ENCODE measurements at places on chromosomes 2 and 18.
A peak's percentile ranks its signal among the peaks of the same experiment; 100 is the strongest.

DNA sequence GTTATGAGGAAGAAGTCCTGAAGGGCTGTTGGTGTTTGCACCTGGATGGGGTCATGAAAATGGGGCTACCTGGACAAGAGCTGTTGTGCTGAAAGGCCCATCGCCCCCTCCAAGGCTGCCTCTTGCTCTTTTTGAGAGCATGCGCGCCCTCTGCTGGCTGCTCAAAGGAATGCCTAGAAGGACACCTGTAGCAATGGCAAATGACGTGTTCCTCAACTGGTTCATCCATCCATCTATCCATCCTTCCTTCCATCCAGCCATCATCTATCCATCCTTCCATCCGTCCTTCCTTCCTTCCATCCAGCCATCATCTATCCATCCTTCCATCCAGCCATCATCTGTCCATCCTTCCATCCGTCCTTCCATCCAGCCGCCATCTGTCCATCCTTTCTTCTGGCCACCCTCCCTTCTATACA is 17.2 kb upstream of the RPL31 start:
- H3K4me3 ChIP-seq, result no peak overlapping the region
- H3K27me3 ChIP-seq, result peaks cover 2% of the 10 kb centered on the region
- DNase-seq, result peak; percentile 82
- H3K4me1 ChIP-seq, result peaks cover 2% of the 10 kb centered on the region

GRCh38 chr2:240911641-240912265 is 5.6 kb downstream of the CROCC2 start:
- peaks cover 44% of the 10 kb centered on the region for H3K27me3 ChIP-seq
- H3K4me3 ChIP-seq, result no peak overlapping the region
- no peak for DNase-seq
- peaks cover 2% of the 10 kb centered on the region for H3K4me1 ChIP-seq
- H3K36me3 ChIP-seq, result no peaks in the 10 kb centered on the region

DNA sequence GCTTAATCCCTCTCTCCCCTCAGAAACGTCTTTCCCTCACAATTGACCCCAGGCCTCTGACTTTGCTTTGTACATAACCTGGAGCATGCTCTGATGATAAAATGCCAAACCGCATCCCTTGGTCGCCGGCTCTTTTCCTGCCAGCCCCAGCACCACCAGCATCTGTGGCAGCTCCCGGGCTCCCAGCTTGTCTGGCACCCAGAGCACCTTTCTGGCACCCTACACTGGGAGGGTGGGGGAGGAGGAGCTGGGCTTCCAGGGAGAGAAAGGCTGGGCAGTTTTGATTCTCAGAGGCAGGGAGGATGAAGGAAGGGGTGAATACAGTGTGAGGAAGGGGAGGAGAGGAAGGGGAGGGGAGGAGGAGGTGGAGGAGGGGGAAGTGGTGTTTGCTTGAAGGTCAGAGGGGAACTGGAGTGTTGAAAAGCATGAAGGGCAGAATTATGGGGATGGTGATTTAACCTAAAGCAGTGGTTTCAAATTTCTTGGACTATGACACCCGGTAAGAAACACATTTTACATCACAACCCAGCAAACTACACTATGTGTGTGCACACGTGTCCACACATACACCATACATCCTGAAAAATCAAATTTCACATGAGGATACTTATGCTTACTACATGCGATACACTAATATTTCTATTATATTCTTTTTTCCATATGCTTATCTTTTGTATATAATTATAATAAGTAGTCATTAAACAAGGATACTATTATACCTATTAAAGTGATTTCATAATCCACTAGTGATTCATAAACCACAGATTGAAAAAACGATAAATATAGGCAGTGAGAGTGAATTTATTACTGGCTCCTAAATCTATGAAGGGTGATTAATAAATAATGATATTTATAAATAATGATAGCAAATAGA is 30.0 kb upstream of the IGFBP2 start:
- H3K4me3 ChIP-seq, result no peak overlapping the region
- H3K27me3 ChIP-seq, result peaks cover 21% of the 10 kb centered on the region
- no peak for DNase-seq
- H3K36me3 ChIP-seq, result no peaks in the 10 kb centered on the region

DNA sequence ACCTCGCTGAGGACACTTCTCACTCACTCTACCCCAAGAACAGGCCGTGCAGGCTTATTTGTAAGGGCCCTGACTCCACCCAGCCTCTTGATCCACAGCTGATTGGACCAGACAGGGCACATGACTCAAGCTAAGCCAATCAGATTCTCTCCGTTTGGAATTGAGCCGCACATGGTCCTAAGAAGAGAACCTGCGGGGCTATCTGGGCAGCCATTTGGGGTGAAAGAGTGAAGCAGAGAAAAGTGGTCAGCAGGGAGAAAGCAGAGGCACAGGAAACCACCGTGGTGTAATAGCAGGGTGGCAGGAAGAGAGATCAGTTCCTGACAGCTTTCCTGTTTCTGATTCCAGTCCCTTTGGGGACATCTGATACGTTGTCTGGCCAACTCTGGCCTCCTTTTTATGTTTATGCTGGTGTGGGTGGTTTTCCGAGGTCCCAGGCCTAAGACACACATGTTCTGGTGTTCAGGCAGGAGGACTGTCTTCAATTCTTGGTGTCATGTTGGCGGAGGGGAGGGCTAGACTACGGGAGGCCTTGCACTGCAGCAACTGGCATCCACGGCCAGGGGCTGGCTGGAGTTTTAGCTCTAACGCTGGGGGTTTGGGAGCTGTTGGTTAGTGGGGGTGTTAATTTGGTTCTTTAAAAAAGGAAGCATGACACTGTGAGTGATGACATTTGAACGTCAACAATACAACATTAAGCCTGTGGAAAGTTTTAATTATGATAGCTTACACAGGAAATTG is 26.1 kb upstream of the SPTBN1 start:
- H3K4me1 ChIP-seq, result peaks cover 4% of the 10 kb centered on the region
- no peak overlapping the region for H3K4me3 ChIP-seq
- no peaks in the 10 kb centered on the region for H3K36me3 ChIP-seq
- no peak for DNase-seq

DNA sequence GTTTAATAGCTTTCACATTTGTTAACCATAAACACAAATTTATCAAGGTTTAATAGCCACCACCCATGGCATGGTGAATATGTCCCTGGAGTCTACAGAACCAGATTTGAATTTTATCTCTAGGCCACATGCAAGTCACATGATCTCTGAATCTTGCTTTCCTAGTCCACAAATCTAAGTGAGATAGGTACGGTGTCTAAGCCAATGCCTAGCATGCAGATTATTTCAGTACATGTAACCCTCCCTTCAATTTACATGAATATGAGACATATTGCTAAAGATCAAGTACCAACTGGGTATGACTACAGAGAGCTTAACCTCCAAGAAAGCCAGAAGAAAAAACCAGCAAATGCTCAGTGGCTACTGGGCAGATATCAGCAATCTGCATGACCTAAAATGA is 10.0 kb downstream of the ZNF24 start:
- DNase-seq, result no peak
- peaks cover 69% of the 10 kb centered on the region for H3K36me3 ChIP-seq
- H3K4me1 ChIP-seq, result peaks cover 33% of the 10 kb centered on the region
- H3K4me3 ChIP-seq, result no peak overlapping the region
- no peaks in the 10 kb centered on the region for H3K27me3 ChIP-seq
- H3K27ac ChIP-seq, result no peak overlapping the region

DNA sequence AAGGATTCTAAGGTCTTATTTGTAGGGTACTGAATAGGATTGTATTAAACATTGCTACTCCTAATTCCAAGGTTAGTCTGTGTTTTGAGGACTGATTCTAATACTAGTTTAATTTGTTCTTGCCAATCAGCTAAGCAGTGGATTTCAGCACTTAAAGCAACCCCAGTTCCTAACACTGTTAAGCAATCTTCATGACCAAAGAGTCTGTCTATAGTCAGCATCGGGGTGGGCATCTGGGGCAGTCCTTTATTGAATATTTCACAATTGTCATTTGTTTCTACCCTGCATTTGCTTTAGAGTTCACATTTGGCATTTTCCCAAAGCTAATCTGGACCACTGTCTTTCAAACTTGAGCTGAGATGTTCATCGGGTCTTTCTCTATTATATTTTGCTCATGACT is 248.0 kb upstream of the TANK start:
- H3K27me3 ChIP-seq, result no peaks in the 10 kb centered on the region
- H3K36me3 ChIP-seq, result no peaks in the 10 kb centered on the region
- H3K4me1 ChIP-seq, result no peaks in the 10 kb centered on the region
- no peak for DNase-seq
- H3K27ac ChIP-seq, result no peak overlapping the region

- no peaks in the 10 kb centered on the region for H3K4me1 ChIP-seq
- no peaks in the 10 kb centered on the region for H3K36me3 ChIP-seq
- no peak for DNase-seq
- no peak overlapping the region for H3K4me3 ChIP-seq
These were observed 35.7 kb upstream of the KLF7 start for GRCh38 chr2:207201416-207201815.

DNA sequence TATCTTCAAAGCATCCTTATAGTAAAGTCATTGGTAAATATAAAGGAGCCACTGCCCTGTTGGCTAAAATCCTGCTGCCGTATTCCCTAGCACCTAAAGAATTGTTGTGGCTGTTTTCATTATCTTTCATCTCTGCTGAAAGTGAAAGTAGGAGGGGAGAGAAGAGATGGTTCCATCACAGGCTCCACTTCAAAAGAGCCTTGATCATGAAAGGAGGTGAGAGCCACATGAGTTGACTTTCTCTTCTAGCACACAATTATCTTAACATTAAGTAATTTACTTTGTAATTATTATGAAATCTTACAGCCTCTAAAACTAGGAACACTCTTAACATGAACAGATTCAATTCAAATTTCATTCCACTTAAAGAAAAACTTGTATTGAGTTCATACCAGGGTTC is 1050.9 kb upstream of the LRRTM1 start:
- H3K27ac ChIP-seq, result no peak overlapping the region
- no peaks in the 10 kb centered on the region for H3K27me3 ChIP-seq
- DNase-seq, result no peak
- H3K36me3 ChIP-seq, result no peaks in the 10 kb centered on the region
- H3K4me3 ChIP-seq, result no peak overlapping the region

DNA sequence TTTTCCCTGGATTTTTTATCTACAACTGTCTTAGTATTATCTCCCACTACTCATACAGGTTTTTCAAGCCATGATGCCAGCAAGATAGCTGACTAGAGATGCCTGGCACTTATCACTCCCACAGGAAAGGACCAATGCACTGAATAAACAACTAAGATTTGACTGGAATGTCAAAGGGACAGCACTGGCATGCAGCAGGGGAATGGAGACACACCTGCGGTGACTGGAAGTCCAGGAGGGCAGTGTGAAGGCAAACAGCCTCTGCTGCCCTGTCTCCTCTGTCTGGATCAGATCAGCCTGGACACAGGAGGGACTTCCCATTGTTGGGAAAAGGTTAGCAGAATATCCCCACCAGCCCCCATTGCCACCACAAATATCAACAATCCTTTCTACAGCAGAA is 85.1 kb downstream of the TMEM237 start:
- H3K4me1 ChIP-seq, result no peaks in the 10 kb centered on the region
- H3K4me3 ChIP-seq, result no peak overlapping the region
- no peak for DNase-seq
- no peaks in the 10 kb centered on the region for H3K36me3 ChIP-seq
- no peak overlapping the region for H3K27ac ChIP-seq

GRCh38 chr2:60504049-60504448 is 49.4 kb downstream of the BCL11A start:
- no peaks in the 10 kb centered on the region for H3K36me3 ChIP-seq
- no peak overlapping the region for H3K4me3 ChIP-seq
- H3K27me3 ChIP-seq, result peaks cover 23% of the 10 kb centered on the region
- H3K27ac ChIP-seq, result no peak overlapping the region

DNA sequence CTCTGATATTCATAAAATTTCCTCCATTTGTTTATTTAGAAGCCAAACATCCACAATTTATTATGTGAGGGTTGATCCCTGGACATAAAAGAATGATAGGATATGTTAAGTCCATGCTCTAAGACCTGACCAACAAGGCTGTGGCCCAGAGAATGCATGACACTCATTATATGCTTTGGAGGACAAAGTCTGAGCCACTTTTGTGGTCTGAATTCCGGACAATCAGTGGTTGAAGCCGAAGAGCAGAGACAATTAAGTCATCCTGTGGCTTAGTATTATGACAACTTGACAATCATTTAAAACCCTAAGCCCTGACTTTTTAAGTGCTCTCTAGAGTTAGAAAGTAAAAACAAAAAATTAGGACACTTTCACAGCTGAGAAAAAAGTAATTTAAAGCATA is 483.3 kb downstream of the PLCL1 start:
- no peak overlapping the region for H3K4me3 ChIP-seq
- H3K27ac ChIP-seq, result no peak overlapping the region
- DNase-seq, result no peak
- peaks cover 39% of the 10 kb centered on the region for H3K27me3 ChIP-seq
- H3K4me1 ChIP-seq, result no peaks in the 10 kb centered on the region

DNA sequence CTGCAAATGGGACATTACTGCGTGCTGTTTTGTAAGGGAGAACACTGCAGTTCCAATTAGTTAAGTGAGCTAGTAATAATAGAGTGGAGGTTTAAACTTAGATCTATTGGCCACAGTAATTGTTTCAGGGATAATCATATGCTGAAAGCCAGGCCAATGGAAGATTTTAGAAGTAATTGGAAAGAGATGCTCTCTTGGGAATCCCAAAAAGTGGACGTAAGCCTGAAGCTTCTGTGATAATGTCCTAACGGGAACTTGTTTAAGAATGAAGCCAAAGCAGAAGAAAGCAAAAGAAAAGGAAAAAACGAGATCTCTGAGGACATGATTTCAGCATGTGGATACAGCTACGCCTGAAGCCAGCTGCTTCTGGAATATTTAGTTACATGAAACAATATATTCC is 594.6 kb downstream of the SLC4A3 start:
- H3K4me1 ChIP-seq, result no peaks in the 10 kb centered on the region
- H3K4me3 ChIP-seq, result no peak overlapping the region
- H3K27me3 ChIP-seq, result no peaks in the 10 kb centered on the region
- no peak for DNase-seq

GRCh38 chr2:237733677-237734300 is 64.8 kb upstream of the RBM44 start:
- H3K27ac ChIP-seq, result peak overlapping the region; percentile 88
- H3K36me3 ChIP-seq, result peaks cover 74% of the 10 kb centered on the region
- H3K4me1 ChIP-seq, result peaks cover 67% of the 10 kb centered on the region
- H3K27me3 ChIP-seq, result no peaks in the 10 kb centered on the region

GRCh38 chr2:76748581-76749296 is 773.4 kb downstream of the LRRTM4 start:
- no peaks in the 10 kb centered on the region for H3K36me3 ChIP-seq
- no peak overlapping the region for H3K27ac ChIP-seq
- no peak overlapping the region for H3K4me3 ChIP-seq
- H3K27me3 ChIP-seq, result no peaks in the 10 kb centered on the region
- no peaks in the 10 kb centered on the region for H3K4me1 ChIP-seq

GRCh38 chr2:106030287-106031268 is 163.5 kb downstream of the UXS1 start:
- peak; percentile 54 for DNase-seq
- H3K27ac ChIP-seq, result peak overlapping the region; percentile 27
- H3K4me1 ChIP-seq, result peaks cover 38% of the 10 kb centered on the region
- no peaks in the 10 kb centered on the region for H3K27me3 ChIP-seq
- no peaks in the 10 kb centered on the region for H3K36me3 ChIP-seq
